T-helper 1 cell (primary cell): ENCODE measurements at places on chromosomes 5 and 9.

- no peak for DNase-seq
These were observed 2.2 kb downstream of the THBS4 start for GRCh38 chr5:80037366-80037765.

GRCh38 chr5:1014346-1014745, 5.7 kb downstream of the NKD2 start:
- DNase-seq = no peak

DNA sequence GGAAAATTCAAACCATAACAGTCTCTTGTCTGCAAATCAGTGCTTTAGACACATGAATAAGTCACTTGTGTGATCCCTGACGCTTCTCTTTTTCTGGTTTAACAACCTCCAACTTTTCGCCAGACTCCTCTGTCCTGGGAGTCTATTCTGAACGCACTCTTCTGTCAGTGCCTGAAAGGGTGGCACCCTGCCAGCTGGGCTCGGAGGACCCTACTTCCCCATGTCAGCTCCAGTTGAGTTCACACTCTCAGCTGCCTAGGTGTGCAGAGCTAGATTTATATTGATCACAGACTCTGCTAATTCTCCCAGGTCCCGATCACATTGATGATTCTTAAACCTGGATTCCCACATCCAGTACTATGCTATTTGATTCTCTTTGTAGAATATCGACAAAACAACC, 649.1 kb downstream of the BNC2 start:
- no peak for DNase-seq

- DNase-seq = no peak
These were observed 199.7 kb downstream of the BNC2 start for GRCh38 chr9:16670791-16671190.

DNA sequence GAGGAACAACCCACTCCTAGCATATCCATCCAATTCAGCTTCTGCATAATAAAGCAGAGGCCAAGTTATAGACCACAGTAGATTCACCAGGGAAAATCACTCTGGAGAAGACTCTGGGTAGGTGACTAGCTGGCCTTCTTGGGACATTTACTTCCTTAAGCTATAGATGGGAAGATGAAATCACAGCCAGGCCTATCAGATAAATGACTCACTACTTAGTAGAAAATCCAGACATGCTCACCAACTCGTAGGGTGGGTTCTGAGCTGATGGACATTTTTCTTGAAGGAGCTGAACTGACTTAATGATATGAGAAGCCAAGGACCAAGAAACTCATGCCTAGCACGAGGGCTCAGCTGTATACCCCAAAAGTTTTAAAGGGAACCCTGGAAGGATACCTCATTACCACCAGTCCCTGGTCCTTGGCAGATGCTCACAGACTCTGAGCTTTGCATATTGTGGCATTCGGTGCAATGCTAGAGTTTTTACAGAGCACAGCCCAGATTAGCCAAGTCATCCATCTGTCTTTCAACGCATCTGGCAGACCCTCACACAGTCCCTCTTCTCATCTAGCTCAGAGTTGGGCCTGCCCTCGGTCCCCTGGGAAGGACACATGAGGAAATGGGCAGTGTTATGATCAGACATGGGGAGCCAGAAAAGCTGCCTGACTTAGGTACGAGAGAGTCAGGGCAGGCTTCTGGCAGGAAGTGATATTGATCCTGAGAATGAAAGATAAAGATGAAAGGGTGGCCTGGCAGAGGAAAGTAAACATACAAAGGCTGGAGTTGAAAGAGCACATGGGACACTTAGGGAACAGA, 15.0 kb downstream of the ACSL6 start:
- DNase-seq = no peak

- DNase-seq = no peak
These were observed 62.1 kb upstream of the ATG10 start for GRCh38 chr5:81909677-81910076.

DNA sequence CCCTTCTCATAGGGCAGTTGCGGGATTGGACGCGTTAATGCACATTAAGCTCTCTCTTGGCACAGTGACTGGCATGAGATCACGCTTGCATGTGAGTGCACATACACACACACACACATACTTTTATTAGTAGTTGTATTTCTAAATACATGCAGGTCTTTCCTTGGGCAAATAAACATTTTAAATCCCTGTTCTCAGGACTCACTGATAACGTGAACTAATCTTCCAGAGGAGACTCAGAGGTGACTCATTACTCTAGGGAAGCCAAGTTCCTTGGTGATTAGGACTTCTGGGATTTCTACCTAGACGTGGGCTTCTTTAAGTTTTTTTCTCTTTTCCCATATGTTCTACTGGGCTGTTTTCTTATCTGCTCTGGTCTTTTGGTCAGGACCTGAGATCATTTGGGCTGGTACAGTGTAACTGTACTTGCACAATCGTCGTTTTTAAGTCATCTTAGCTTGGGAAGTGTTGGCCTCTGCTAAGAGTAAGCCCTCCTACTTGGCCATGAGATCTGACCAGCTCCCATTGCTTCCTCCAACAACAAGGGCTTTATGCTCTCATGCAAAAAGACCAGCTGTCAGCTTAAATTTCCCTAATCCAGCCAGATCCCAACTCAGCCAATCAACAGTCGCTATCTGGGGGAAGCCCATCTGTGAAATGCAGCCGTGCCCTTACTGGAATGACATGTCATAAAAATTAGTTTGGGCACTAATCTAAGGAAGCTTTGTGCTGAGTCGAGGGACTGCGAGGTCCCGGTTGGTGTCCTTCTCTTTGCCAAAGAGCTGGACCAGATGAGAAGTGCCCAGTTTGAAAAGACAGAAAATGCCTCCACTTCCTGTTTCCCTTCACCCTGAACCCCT, 176.4 kb upstream of the ANKRD55 start:
- no peak for DNase-seq

- no peak for DNase-seq
These were observed 224.8 kb upstream of the VLDLR start for GRCh38 chr9:2396622-2397285.

DNA sequence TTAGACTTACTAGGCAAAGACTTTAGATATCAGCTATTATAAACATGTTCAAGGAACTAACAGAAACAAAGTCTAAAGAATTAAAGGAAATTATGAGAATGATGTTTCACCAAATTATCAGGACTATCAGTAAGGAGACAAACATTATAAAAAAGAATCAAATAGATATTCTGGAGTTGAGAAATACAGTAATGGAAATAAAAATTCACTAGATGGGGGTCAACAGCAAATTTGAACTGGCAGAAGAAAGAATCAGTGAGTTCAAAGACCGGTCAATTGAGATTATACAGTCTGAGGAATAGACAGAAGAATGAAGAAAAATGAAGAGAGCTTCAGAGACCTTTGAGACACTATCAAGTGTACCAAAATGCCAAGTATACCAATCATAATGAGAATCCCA, 9.6 kb upstream of the IL13 start:
- no peak for DNase-seq

DNA sequence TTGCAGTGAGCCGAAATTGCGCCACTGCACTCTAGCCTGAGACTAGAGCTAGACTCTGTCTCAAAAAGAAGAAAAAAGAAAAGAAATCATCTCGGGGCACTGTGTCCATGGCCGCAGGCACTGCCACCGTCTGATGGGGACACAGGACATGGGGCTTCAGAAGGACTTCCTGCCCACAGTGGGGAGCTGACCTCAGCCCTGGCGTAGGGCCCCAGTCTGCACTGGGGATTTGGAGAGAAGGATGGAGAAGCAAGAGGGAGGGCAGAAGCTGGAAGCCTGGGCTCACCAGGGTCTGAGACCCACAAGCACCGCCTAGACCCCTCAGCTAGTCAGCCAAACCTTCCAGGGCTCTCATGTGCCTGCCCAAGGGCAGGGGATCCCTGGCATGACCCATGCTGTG, 4.1 kb upstream of the SARDH start:
- no peak for DNase-seq

DNA sequence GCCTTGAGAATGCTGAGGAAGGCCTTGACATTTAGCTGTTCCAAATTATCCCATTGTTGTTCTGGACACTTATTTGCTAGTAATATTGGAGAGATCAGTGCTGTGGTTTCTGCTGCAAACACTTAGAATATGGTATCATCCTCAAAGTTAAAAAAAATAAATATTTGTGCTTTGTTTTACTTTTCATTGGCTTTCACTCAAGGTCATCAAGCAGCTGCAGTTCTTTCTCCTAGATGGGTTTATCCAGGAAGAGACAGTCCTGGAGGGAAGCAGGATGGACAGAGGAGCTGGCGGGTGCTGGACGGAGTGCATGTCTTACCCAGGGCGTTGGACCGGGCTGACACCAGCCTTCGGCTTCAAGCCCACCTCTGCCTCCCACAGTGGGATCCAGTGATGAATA, 193.6 kb downstream of the MTRR start:
- no peak for DNase-seq

- no peak for DNase-seq
These were observed 51.5 kb downstream of the LRSAM1 start for GRCh38 chr9:127502706-127503378.

DNA sequence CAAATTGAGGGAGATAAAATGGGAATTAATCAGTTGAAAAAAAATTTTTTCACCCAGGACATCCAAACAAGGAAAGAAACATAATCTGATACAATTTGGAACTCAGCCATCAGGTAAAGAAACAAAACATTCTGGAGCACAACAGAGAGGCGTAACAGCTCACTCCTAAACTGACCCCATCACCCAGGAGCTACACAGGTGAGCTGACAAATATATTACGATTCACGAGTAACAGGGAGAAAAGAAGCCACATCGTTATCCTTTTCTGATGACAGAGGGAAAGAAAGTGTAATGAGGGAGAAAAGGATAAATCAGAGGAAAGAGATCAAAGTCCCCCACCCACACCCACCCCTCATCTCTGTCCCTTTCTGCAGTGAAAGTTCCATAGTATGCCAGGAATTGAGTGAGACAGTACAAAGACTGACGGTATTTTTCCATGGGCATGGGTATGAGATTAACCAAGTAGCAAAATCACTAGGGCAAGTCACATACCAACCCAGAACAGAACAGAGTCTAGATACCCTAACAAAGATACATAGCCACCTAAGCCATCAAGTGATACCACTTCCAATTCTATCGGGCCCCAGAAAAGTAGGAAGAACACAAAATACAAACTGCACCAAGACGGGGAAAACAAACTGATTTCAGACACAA, 45.4 kb downstream of the TMEM245 start:
- DNase-seq = no peak
